ENCODE measurements at places on chromosomes 2 and 18. TPM values are rescaled to one million over a fixed set of nuclear protein-coding genes. Genes with fewer than 3 reads are reported as not detected.

Gene POTEJ
- 0.10 TPM for total RNA-seq

Gene ATP6V1B1
- not detected for total RNA-seq

Gene TMEM182
- 4.0 TPM for total RNA-seq

Gene SAG
- not detected for total RNA-seq

Gene THUMPD2
- 16.4 TPM for total RNA-seq

Gene IL36B
- total RNA-seq: not detected

Gene ST3GAL5
- total RNA-seq: 97.1 TPM

Gene DPP4
- 15.7 TPM for total RNA-seq

Gene LRRC30
- total RNA-seq: not detected

Gene IL37
- 0.28 TPM for total RNA-seq

Gene GAREM2
- total RNA-seq: 8.7 TPM

Gene SALL3
- total RNA-seq: 28.8 TPM

Gene TPGS2
- total RNA-seq: 121 TPM

Gene RAPGEF4
- total RNA-seq: 31.1 TPM

Gene SOX11
- 22.1 TPM for total RNA-seq

Gene COLEC12
- total RNA-seq: 282 TPM

Gene EVX2
- 0.59 TPM for total RNA-seq

Gene COBLL1
- total RNA-seq: 23.7 TPM

Gene SDC1
- total RNA-seq: 4.7 TPM

Gene PDIA6
- total RNA-seq: 166 TPM

Gene OTOS
- total RNA-seq: 0.55 TPM

Gene ARL4C
- total RNA-seq: 31.9 TPM

Gene TTL
- total RNA-seq: 84.9 TPM

Gene SERPINB3
- total RNA-seq: not detected

Gene GPR35
- total RNA-seq: 2.6 TPM

Gene TWIST2
- 9.1 TPM for total RNA-seq

Gene ARHGEF33
- 4.7 TPM for total RNA-seq

Gene SETBP1
- total RNA-seq: 39.8 TPM

Gene RTP5
- total RNA-seq: 5.3 TPM

Gene ESPNL
- 4.3 TPM for total RNA-seq

Gene TUBB8B
- not detected for total RNA-seq

Gene DYNAP
- not detected for total RNA-seq

Gene GPBAR1
- 0.30 TPM for total RNA-seq

Gene ZBTB7C
- 15.7 TPM for total RNA-seq

Gene BMP10
- not detected for total RNA-seq

Gene PAIP2B
- total RNA-seq: 14.0 TPM

Gene FSIP2
- 4.3 TPM for total RNA-seq

Gene COL6A3
- 429 TPM for total RNA-seq

Gene CIB4
- total RNA-seq: 0.83 TPM

Gene NEB
- 8.5 TPM for total RNA-seq

Gene ATF2
- 88.1 TPM for total RNA-seq

Gene PSMD1
- total RNA-seq: 106 TPM

Gene KIAA2012
- 5.7 TPM for total RNA-seq

Gene AQP12A
- total RNA-seq: not detected

Gene CD8B
- 2.4 TPM for total RNA-seq

Gene SP140
- total RNA-seq: 1.6 TPM

Gene EPAS1
- total RNA-seq: 37.2 TPM

Gene SKOR2
- total RNA-seq: 1.3 TPM

Gene STEAP3
- 0.94 TPM for total RNA-seq

Gene FAHD2A
- 39.2 TPM for total RNA-seq

Gene C2orf15
- 2.8 TPM for total RNA-seq

Gene GCG
- not detected for total RNA-seq

Gene SPP2
- 0.22 TPM for total RNA-seq

Gene TNFRSF11A
- 2.3 TPM for total RNA-seq

Gene IL18RAP
- total RNA-seq: 0.69 TPM

Gene NYAP2
- 3.7 TPM for total RNA-seq

Gene TTN
- 4.5 TPM for total RNA-seq

Data from spinal cord (tissue), 10 donors.